NCI-H774 (cell line): ENCODE measurements at places on chromosomes 3 and 15.

DNA sequence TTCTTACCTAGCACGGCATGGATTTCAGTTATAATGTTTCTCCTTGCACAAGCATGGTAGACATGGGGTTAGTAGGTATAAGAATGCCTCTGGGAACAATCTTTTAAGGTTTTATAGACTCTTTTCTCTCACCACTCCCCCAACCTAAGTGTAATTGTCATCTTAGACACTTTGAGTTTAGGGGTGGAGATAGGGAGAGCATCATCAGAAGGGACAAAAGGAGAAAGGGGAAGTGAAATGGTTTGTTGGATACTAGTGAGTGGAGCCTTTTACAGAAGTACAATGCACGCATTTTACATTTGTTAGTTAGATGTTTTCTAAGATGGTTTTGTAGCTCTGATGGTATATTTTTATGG is 189.2 kb downstream of the TP63 start:
- no peak for DNase-seq

- no peak for DNase-seq
These were observed 136.2 kb downstream of the TPRG1 start for GRCh38 chr3:189307963-189308362.

DNA sequence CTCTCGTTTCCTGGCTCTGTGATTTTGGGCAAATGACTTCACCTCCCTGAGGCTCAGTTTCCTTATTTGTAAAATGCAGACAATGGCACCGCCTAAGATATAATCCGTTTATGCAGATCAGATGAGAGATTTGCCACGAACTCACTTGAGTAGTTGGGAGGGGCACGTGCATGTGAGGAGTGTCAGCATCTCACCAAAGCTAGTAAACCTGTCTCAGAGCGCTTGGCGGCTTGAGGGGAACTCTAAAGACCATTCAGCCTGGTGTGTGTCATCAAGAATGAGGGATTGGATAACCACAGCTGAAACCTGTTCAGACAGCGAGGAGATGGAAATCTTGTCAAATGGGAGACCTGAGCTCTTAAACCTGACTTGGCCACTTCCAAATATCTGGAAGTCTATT is 48.7 kb downstream of the BDH1 start:
- no peak for DNase-seq

- no peak for DNase-seq
These were observed 154.5 kb downstream of the ZNF621 start for GRCh38 chr3:40679290-40679689.

DNA sequence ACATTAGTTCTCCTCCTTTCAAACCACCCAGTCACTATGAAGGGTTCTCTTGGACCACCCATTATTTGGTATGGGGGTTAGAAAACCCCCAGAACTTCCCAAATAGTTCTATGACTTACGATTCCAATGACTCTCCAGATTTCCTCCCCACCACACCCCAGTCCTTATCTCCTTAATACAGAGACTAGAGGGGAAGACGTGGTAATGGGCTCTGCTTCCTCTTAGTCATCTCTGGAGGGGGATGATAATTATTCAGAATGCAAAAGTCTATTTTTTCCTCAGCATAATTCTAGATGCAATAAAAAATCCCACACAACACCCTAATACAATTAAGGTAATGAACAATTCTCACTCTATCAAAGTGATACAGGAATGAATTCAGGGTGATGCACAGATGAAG is 48.9 kb upstream of the CFAP161 start:
- no peak for DNase-seq

DNA sequence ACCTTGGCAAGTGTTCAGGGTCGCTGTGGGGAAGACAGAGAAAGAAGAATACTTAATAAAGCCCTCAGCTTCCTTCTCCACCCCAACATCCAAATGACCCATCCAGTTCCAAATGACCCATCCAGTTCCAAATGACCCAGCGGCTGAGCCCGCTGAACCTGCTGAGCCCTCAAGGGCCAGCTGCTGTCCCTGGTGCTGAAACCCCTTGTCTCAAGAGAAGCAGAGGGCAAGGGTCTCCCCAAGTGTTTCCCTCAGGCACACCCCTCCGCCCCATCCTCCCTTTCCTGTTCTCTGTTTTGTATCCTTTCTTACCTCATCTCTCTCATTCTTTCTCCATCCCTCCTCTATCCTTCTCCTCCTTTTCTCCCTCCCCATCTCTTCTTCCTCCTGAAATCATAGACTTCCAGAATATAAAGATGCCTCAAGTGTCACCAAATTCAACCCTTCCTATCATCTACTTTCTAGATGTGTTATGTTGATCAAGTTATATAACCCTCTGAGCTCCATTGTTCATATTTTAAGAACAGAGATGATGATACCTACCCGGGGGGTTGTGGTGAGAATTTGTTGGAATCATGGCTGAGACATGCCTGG is 29.0 kb downstream of the CCDC33 start:
- DNase-seq: no peak
